G401 (cell line): ENCODE measurements at places on chromosomes 1 and 21.

- no peak for DNase-seq
These were observed 766 bp downstream of the ATP2B4 start for GRCh38 chr1:203627398-203627797.

GRCh38 chr1:185288435-185288834 is 28.6 kb downstream of the IVNS1ABP start:
- no peak for DNase-seq

DNA sequence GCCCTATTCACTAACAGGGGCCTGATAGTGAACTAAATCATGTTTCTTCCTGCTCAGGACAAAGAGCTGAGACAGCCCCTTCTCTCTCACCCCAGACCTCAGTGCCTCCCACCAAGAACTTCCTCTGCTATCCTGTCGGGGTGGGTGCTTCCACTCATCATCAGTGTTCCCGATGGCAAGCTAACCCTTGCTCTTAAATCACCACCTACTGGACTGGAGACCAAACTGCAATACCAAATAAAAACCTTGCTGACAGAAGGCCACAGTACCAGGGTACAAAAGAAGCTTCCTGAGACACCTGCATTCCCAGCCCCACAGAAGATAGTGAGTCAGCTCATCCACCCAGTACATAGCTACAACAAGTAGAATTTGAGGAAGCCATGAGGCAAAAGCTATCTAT is 799.5 kb downstream of the LTN1 start:
- DNase-seq, result no peak

DNA sequence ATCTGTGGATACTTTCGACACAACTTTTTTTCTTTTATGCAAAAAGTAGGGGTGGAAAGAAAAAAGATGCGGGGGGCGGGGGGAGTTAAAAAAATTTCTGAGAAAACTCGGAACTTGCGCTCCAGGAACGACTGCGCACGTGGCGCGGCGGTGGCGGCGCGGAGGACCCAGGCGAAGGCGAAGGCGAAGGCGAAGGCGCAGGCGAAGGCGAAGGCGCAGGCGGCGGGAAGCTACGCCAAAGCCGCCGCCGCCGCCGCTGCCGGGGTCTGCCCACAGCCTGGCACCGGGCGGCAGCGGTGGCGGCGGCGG is 208 bp upstream of the BARHL2 start:
- DNase-seq, result no peak

- no peak for DNase-seq
These were observed 41.4 kb upstream of the ACOT11 start for GRCh38 chr1:54506594-54506993.

- DNase-seq, result no peak
These were observed 47.0 kb downstream of the AGPAT3 start for GRCh38 chr21:43911935-43912487.

DNA sequence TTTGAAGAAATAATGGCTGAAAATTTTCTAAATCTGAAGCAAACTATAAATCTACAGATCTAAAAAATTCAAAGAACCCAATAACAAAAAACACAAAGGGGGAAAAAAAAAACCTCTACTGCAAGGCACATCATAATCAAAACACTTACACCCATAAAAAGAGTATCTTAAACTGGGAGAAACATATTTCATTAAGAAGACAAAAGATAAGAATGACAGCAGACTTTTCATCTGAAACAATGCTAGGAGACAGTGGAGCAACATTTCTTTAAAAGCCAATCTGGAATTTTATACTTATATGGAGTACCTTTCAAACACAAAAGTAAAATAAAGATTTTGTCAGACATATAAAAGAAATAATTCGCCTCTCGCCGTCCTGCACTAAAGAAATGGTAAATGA is 49.1 kb downstream of the COP1 start:
- no peak for DNase-seq

- DNase-seq, result peak; percentile 42
These were observed 102.0 kb upstream of the C8B start for GRCh38 chr1:57067863-57068262.

GRCh38 chr21:42112857-42113256 is 41.7 kb downstream of the UMODL1 start:
- DNase-seq, result peak; percentile 82

- DNase-seq, result no peak
These were observed 8.0 kb upstream of the EIF2B3 start for GRCh38 chr1:44994309-44994898.

GRCh38 chr1:231044588-231044987 is 4.5 kb upstream of the FAM89A start:
- no peak for DNase-seq

DNA sequence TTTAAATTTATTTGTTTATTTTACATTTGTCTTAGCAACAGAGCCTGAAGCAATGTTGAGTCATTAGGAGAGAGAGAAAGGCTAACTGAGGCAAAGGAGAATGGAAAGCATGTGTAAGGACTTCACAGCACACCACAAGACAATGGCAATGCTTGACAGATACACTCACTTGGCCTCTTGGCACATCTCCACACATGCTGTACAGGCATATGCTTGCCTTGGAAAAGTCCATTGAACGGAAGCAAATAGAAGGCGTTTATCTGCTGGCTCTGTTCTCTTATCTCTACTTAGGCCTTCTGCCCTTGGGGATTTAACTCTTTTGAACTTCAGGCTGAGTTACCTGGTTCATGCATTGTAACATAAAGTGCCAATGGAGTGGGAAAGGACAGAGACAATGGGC is 262.2 kb upstream of the POU3F1 start:
- DNase-seq, result no peak

- DNase-seq, result no peak
These were observed 78.0 kb upstream of the OLIG2 start for GRCh38 chr21:32947736-32948135.

- peak; percentile 81 for DNase-seq
These were observed 64.6 kb upstream of the TARBP1 start for GRCh38 chr1:234543442-234544086.

GRCh38 chr1:65467536-65467935 is 47.1 kb downstream of the LEPR start:
- DNase-seq, result no peak

DNA sequence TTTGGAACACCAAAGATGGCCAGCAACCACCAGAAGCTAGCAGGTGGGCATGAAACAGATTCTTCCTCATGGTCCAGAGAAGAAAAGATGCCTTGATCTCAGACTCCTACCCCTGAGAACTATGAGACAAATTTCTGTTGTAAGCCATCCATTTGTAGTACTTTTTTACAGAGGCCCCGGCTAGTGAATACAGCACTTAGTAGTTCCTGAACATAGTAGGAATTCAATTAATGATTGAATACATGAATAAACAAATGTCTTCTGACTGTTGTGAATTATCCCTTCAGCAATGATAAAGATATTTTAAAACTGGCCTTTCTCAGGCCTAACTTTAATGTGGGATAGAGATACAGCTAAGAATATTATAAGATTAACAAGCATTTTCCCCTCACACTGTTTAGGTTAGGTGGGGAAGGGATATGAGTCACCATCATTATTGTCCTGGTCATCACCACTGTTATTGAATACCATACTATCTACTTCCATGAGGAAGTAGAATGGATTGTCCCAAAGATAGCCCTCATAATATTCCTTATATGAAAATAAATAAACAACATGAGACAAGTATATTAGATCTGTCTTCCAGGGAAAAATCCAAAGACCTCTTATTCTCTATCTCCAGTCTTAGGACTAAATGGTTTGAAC is 51.4 kb downstream of the ADCY10 start:
- no peak for DNase-seq

GRCh38 chr1:110967256-110967655 is 3.5 kb upstream of the LRIF1 start:
- no peak for DNase-seq

DNA sequence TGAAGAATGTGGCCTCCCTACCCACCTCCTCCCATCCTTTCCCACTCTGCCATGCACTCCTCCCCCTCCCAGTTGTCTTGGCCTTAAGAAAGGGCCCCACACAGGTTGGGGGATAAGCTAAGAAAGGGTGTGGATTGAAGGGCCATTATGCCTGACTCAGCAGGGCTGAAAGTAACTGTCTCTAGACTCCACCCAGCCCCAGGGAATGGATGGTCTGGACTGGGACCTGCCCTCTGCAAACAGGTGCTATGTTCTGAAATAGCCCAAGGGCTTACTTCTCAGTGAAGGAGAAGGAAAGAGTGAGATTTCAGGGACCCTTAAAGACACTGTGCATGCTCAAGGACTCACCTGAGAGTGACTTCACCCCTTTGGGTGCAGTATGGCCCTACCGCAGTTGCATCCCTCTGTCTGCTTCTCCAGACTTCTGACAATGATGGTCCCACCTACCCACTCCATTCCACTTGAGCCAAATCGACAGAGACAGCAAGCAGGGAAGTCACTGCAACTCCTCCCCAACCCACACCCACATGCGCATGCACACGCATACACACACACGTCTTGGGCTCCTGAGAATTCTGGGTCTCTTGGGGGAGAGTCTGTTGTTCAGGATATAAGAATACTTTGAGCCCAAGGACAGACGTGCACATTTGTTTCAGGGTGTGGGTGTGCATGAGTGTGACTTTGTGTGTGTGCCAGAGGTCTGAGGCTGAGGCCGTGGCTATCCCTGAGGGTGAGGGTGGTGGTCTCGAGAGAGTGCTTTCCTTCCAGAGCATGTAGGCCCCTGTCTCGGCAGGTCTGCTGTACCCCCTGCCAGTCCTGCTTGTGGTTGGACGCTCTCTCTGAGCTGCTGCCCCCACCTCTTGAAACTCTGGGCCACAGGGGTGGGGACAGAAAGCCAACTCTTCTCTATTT is 231.9 kb downstream of the PTPRU start:
- DNase-seq, result peak; percentile 18
